Esophagus muscularis mucosa (tissue), 4 donors: ENCODE measurements at places on chromosomes 5 and 9. TPM values are rescaled to one million over a fixed set of nuclear protein-coding genes. Genes with fewer than 3 reads are reported as not detected.

DNA sequence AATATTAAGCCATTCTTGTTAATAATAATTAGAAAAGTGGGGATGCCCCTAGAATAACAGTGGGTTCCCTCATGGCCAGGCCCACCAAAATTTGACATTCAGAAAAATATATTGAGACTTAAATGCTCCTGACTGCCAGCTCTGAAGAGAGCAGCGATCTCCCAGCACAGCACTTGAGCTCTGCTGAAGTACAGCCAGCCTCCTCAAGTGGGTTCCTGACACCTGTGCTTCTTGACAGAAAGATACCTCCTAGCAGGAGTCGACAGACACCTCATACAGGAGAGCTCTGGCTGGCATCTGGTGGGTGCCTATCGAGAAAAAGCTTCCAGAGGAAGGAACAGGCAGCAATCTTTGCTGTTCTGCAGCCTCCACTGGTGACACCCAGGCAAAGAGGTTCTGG is 261.5 kb downstream of the DTWD2 start:
- no peak for DNase-seq

IFNB1 gene
- not detected for total RNA-seq

GPRIN1 gene
- total RNA-seq: 0.91 TPM

- no peak for DNase-seq
Measured at GRCh38 chr5:60586307-60586901, 113.6 kb downstream of the DEPDC1B start.

SLC36A1 gene
- 13.7 TPM for total RNA-seq
